ENCODE measurements at places on chromosomes 7 and 10.
A peak's percentile ranks its signal among the peaks of the same experiment; 100 is the strongest.

DNA sequence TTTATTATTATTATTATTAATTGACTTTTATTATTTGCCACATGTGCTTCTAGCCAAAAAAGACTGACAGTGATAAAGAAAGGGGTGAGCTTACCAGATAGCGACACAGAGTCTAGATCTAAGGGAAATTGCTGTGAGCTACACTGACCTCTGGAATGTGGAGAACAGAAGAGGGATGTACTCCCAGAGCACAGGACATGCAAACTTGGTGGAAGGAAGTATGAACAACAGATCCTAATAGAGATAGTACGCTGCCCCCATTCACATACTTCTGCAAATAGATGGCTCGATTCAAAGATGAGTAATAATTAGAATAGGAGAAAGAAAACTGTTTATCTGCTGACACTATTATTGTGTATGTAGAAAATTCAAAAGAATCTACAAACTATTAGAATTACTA is 109.3 kb upstream of the HPS1 start:
- no peak for DNase-seq

- DNase-seq: no peak
Observed at GRCh38 chr10:77648472-77648871, 10.9 kb upstream of the KCNMA1 start.

GRCh38 chr10:60406182-60406581 is 16.5 kb upstream of the ANK3 start:
- DNase-seq: no peak

DNA sequence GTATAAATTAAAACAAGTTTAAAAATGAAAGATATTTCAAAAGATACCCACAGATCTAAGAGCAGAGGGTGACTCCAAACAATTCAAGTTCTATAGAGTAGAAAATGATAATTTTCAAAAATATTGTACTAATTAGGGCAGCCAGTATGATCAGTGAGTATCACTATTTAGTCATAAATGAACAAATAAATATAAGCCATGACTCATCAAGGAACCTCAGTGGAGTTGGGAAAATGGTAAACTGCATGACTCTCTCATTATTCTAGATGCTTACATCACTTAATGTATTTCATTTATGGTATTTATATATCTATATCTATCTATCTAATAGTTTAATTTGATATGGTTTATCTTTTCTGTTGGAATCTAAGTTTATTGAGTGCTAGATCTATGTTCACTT is 94.3 kb downstream of the THSD7A start:
- DNase-seq: no peak

GRCh38 chr10:129842031-129842430 is 122.0 kb downstream of the EBF3 start:
- DNase-seq: no peak

- peak; percentile 63 for DNase-seq
Observed at GRCh38 chr10:69317175-69317604, 38.9 kb downstream of the HK1 start.

DNA sequence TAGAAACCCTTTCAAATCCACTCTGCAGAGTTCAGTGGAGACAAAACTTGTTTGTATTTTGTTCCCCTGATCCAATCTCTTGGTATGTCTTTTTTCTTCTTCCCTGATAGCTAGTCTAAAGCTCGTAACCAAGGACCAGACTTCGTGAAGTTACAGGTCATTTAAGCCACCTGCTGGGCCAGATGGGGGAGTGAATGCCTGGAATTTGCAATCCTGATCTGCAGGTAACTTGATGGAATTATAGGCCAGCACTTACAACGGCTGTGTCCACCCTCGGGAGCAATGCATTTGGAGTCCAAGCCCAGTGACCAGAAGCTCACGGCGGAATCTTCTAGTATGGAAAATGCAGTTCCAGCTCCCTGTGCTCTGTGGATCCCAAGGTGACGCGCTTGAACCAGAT is 566.9 kb downstream of the TCERG1L start:
- no peak for DNase-seq

DNA sequence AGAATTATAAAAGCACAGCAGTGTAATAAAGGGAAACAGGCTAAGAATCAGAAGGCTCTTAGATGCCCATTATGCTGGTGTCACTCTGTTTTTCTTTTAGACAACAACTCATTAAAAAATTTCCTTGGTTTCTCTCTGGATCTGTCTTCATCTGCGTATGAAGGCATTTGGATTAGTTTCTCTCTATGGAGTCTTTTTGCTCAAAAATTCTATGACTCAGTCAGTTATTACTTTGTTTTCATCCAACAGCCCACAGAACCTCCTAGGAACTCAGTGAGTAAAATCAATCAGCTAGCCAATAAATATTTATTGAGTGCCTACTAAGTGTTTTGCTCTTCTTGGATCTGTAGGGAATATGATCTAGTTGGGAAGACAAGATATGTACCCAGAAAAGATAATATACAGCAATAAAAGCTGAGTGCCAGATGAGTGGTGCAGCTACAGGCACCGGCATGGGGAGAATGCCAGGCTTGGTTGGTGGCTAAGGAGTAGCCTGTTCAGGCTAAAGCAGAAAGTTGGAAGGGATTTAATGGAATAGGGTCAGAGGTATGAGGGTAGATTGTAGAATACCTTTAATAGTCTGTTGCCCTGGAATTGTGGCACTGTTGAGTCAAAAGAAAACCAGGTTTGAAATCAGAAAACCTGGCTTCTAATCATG is 156.2 kb downstream of the LRRC4 start:
- DNase-seq: no peak

DNA sequence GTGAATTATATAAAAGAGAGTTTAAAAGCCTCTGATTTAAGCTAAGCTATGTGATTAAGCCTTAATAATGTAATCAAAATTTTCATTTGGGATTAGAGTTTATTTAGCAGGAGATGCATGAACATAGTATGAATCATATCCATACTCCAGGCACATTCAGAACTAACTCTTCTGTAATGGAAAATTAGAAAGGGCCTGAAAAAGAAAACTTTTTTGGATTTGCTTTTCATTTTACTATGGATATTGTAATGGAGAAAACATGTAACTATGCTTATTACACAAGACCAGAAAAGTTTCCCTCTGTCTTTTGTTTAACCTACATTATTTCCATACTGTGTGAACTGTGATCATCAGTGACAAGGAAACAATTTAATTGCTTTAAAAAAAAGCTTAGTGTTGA is 22.0 kb downstream of the TES start:
- DNase-seq: no peak

- DNase-seq: no peak
Observed at GRCh38 chr10:29841724-29842649, 207.2 kb upstream of the SVIL start.

DNA sequence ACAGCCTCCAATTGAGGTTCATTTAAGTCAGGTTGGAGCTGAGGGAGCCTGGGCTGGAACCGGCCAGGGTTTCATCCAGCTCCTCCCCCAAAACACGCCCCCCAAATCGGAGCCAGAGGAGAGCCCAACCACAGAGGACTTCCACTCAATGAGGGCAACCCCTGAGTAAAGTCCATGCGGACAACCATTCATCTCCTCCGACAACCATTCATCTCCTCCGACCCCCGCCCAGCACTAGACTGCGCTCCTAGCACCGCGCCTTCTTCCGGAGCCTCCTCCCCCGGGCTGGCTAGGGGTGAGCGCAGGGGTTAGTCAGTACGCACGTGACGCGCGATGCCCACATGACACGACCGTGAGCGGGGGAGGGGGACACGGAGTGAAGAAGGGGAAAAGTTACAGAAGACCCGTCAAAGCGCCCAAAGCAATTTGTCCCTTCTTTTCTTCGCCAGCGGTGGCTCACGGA is 1.4 kb downstream of the MAGI2 start:
- DNase-seq: peak; percentile 45

GRCh38 chr7:96397936-96398598 is 76.2 kb upstream of the SLC25A13 start:
- DNase-seq: no peak

DNA sequence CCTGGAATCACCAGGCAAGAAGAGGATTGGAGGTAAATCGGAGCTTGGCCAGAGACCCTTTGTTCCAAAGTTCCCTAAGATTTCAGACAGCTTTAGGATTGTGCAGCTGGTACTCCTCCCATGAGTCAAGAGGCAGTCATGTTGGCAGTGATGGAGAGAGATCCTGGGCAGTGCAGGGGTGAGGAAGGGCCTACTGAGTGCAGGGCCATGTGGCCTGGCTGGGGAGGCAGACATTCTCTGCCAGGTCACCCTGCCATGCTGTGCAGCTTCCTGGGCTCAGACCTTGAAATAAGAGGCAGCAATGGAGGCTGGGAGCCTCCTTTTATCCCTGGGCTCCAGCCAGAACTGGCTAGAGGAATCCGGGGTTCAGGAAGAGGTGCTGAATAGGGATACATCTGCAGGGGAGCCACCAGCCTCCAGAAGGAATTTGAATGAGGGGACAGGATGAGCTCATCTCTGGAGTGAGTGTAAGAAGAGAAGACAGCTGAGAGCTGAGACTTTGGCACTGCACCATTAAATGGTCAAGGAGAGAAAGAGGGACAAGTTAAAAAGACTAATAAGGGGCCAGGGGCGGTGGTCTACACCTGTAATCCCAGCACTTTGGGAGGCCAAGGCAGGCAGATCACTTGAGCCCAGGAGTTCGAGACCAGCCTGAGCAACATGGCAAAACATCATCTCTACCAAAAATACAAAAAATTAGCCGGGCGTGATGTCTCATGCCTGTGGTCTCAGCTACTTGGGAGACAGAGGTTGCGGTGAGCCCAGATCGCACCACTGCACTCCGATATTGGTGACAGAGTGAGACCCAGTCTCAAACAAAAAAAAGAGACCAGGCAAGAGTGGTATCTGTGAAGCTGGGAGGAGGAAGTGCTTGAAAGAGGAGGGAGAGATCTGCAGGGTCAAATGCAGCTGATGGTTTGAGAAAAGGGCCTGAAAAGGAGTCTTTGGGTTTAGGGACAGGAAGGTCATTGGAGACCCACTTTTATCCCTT is 12.0 kb downstream of the SFTPD start:
- no peak for DNase-seq

DNA sequence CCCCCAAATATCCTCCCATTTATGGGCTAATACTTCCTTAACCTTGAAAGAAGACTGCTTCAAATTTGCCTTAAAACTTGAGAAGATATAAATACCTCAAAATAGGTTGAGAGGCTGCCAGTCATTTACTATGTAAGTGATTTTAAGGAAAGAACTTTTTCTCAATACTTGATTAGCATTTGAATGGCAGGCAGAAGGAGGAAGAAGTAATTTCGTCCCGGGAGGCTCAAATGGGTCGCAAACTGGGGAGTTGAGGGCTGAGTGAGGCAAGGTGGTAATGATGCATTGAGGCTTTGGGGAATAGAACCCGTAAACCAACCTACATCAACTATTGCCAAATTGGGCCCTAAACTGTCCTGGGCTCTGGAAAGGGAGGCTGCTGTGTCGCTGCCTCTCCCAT is 11.1 kb downstream of the CAMK1D start:
- no peak for DNase-seq

GRCh38 chr10:34116681-34117271 is 698.3 kb downstream of the PARD3 start:
- DNase-seq: no peak

- DNase-seq: peak; percentile 65
Observed at GRCh38 chr7:23261843-23262452, 15.4 kb downstream of the GPNMB start.

DNA sequence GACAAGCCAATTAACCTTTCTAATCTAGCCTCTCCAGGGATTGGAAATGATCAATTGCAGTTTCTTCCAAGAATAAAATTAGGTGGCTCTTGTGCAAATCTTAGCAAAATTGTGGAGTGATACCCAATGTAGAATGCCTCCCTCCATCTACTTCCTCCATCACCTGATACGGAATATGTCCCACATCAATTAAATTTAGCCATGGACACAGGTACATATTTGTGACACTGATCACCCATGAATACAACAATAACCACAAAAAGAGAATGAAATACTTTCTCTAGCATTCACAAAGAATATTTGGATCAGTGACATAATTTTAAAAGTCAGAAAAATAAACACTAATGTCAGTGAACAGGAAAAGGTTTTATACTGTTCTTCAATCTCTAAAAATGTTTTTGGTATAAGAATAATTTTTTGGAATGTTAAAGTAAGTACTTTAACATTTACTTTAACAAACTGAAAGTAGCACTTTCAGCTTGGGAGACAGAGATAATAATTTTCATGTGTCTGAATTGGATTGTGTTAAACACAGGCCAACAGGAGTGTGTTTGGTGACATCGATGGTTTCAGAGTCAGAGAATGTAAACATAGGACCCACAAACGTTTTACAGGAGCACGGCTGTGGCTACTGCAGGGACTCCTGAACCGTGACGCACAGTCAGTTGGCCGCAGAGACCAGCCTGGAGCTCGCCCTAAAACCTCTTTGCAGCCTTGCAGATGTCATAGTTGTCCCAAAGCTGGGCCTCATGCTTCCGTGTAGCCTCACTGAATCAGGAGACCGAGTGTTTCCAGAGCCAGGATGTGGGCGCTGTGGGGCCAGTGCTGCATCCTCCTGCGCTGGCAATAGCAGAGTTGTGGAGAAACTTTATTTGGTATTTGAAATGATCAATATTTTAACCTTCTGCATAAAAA is 7.2 kb downstream of the RBM20 start:
- peak; percentile 38 for DNase-seq

DNA sequence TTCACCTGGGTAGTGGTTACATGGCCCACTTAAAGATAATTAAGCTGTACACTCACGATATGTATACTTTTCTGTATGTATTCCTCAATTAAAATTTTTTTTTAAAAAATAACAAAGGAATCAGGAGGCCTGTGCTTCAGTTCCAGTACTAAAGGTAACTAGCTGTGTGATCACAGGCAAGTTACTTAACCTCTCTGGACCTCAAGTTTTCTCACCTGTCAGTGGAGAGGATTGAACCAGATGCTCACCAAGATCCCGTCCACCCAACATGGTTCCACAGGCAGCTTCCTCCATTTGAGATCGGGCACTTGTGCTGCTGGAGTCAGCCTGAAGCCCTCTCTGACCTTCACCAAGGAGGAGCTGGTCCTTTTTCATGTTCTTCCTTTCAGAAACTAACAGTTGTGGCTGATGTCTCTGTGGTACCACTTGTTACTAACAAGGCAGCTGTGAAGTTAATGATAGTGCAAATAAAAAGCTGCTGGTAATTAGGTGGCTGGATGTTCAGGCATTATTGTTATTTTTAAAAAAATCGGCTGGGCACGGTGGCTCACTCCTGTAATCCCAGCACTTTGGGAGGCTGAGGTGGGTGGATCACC is 29.4 kb upstream of the SMNDC1 start:
- DNase-seq: no peak

GRCh38 chr10:114632869-114633715 is 25.0 kb downstream of the ABLIM1 start:
- DNase-seq: peak; percentile 11

DNA sequence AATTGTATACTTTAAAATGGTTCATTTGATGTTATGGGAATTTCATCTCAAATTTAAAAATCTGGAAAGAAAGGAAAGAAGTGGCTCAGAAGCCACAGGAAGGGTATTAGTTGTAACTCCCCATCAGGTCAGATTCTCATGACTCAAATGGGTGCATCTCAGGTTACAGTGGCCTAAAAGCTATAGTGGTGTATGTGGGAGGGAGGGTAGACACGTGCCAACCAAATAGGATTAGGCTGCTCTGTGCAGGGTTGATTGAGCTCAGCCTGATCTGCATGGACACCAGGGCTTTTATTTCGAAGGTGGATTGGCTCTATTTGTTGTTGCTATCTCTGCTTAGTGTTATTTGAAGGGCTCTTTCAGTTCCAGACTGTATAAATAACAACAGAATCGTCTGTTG is 121.5 kb upstream of the PRR15 start:
- no peak for DNase-seq
